ENCODE measurements at places on chromosomes 11 and 22.

DNA sequence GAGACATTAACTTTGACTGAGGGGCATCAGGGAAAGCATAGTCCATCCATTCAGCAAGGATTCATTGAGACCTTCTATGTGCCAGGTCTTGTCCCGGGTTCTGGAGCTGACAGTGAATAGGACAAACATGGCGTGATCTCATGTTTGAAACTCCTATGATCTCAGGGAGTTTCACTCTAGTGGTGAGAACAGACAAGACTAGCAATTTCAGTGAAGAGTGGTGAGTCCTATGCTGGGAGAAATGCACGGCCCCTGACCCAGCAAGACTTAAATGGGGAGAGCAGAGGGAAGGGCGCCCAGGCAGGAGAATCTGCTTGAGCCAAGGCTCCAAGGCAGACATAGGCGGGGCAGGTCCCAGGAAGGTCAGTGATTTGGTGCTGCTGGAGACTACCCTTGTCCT is 155.7 kb downstream of the CEP164 start:
- DNase-seq, result no peak

DNA sequence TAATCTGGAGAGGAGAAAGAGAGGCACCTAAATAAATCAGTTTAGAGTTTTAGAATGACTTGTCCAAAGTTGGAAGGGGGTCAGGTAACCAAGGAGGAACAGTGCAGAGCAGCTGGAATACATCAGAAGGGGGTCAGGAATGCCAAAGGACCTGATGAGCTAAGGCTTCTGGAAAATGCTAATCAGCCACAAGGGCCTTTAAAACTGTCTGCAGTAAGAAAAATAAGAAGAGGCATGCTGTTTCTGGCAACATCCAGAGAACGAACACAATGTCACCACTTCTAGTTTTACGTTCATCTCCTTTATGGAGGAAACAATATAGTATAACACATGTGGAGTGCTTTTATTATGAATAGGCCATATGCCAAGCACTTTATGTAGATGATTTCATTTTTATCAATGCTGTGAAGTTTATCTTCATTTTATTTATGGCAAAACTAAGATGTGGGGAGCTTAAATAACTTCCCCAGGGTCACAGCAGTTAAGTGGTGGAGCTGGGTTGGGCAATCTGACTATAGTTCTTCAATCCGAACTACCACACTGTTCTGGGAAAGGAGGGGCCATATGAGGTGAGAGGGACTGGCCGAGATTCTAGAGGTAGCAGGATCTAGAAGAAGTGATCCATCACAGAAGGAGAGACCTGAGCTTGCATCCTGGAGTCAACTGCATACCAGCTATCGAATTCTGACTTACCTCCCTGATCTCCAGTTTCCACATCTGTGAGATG is 22.6 kb downstream of the ACO2 start:
- no peak for DNase-seq

DNA sequence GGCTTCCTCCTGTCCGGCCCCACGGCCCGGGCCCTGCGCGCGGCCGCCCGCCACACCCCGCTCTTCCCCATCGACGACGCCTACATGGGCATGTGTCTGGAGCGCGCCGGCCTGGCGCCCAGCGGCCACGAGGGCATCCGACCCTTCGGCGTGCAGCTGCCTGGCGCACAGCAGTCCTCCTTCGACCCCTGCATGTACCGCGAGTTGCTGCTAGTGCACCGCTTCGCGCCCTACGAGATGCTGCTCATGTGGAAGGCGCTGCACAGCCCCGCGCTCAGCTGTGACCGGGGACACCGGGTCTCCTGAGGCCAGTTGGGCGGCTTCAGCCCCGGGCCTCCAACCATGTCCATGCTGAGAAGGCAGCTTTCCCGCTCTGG is 6.2 kb downstream of the B3GNT6 start:
- DNase-seq, result no peak

DNA sequence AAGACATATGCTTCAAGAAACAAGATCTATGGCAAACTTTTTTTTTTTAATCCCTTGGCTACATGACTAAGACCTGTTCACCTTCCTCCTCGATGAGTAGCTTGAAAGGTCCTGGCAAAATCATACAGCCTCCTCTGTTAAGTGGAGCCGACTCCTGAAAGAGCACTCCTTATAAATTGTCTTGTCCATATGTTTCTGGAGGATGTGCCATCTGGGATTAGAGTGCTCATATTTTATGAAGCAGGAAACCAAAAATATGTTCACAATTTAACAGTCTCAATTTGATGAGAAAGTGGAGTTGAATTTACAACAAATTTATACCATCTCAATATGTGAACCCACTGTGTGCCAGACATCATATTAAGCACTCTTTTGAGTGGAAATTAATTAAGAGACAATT is 912.1 kb upstream of the FAT3 start:
- DNase-seq, result no peak

- no peak for DNase-seq
Observed at GRCh38 chr11:20015101-20015500, 145.2 kb downstream of the DBX1 start.

DNA sequence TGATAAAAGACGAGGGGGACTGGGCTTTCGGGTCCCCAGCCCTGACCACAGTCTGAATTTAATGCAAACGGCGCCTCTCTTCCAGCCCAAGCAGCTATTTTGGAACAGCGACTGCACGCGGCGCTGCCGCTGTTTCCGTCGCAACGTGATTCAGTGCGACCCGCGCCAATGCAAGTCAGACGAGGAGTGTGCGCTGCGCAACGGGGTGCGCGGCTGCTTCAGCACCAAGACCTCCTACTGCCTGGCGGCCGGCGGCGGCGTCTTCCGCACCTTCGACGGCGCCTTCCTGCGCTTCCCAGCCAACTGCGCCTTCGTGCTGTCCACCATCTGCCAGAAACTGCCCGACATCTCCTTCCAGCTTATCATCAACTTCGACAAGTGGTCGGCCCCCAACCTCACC is 56.7 kb downstream of the TECTA start:
- DNase-seq, result no peak

- DNase-seq, result peak; percentile 67
Observed at GRCh38 chr11:120168960-120169681, 31.2 kb upstream of the TRIM29 start.

GRCh38 chr11:26025676-26026075 is 306.3 kb upstream of the ANO3 start:
- no peak for DNase-seq

DNA sequence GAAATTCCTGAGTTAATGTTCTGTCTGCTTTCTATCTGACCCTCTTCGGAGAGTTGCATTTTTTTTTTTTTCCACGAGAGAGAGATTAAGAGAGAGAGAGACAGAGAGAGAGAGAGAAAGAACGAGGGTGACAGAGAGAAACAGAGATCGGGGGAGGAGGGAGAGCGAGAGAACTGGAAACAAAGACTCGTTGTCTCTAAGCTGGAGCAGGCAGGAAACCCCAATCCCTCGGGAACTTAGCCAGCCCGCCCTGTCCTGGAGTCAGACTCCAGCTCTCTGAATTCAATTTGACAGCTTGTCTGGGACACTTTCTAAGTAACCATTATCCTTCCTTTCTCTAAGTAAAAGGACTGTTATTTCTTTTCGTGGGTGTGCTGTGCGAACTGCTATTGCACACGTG is 76.9 kb downstream of the KCNJ1 start:
- no peak for DNase-seq

GRCh38 chr22:29014773-29015172 is 46.9 kb downstream of the C22orf31 start:
- no peak for DNase-seq

DNA sequence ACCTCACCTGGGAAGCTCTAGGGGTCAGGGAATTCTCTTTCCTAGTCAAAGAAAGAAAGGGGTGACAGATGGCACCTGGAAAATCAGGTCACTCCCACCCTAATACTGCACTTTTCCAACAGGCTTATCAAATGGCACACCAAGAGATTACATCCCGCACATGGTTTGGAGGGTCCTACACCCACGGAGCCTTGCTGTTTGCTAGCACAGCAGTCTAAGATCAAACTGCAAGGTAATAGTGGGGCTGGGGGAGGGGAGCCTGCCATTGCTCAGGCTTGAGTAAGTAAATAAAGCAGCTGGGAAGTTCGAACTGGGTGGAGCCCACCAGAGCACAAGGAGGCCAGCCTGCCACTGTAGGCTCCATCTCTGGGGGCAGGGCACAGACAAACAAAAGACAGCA is 2830.6 kb upstream of the OR11H1 start:
- no peak for DNase-seq

DNA sequence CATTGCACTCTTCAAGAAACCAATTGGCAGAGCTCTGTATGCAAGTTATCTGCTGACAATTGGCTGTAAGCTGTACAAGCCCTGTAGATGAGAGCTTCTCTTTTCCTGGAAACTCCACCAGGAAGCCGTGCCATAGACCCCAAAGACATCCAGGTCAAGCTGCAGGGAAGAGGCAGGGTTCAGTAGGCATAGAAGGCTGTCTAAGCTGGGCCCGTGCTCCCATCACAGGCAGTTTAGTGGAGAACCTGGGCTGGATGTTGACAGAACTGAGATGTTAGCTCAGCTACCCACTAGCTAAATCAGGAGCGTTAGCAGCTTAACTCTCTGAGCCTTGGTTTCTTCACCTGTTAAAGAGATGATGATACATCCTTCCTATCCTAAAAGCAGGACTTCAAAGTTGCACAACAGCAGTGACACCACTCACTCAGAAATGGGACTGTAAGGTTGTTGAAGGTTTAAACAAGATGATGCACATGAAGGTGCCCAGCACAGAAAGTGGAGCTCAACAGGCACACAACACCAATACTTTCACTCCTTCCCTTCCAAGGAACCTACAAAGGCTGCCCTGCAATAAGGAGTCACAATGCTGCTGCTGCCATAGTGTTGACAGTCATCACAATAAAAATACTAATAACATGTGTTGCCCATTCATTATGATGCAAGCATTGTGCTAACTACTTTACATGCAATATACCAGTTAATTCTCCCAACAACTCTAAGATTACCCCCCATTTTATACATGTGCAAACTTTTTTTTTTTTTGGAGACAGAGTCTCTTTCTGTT is 115.4 kb downstream of the ZBTB16 start:
- DNase-seq, result no peak

GRCh38 chr11:104964247-104964646 is 4.1 kb downstream of the CASP4 start:
- DNase-seq, result no peak
